Anterior cingulate cortex (tissue), 58 donors: ENCODE measurements at places on chromosomes 11 and 22.

DNA sequence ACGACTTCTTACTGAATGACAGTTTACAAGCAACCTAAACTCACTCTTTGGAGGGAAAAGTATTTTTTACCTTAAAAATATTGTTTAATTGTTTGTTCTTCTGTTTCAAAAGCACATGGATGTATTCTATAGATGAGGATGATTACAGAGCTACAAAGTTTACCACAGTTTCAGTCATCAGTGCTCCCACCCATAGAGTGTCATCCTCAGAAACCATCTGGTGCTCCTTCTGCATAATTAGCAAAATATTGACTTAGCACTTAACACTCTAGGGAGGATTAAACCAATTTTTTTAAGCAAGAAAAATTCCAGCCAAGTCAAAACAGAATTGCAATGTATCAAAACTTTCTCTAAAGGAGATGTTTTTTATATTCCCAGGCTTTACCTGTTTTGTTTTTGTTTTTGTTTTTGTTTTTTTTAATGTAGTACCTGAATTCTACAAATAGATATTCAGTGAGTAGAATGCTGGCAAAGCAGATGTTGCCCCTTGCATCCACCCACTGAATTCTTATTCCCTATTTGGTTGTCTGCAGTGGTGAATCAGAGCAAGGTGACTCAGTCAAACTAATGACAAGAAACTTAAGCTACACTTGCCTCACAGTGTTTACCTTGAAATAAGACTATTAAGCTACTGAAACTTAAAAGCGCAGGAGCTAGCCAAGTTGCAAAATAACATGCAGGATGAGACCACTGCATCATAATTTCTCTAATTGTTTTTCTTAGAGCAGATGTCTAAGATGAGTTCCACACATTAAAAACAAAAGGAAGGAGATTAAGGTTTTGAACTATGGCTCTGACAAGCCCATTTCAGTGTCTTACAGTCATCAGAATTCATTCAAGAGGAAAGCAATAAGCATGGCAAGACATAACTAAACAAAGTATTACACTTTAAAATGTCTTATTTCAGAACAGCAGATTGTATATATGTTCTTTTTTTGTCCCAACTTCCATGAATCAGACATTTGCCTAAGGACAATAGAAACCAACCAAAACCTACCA lies 155.1 kb upstream of the SOX6 start:
- DNase-seq: no peak

- no peak for DNase-seq
These were observed 1.0 kb downstream of the ARHGAP8 start for GRCh38 chr22:44753189-44754042.

DNA sequence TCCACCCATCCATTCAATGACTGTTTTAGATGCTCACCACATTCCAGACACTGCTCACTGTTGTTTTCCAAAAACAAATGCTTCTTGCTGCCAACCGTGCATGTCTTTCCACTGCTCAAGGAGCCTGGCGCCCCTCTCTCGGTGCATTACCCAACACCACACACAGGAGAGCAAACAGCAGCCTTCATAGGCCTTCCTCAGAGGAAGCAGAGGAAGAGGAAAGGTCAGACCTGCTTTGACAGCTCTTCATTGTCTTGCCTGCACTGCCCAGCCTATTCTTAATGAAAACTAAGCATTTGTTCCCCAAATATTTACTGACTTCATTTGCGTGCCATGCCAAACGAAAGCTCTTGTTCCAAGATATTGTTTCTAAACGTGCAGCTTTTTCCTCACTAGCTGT lies 1129.2 kb downstream of the TBC1D22A start:
- DNase-seq: no peak

DNA sequence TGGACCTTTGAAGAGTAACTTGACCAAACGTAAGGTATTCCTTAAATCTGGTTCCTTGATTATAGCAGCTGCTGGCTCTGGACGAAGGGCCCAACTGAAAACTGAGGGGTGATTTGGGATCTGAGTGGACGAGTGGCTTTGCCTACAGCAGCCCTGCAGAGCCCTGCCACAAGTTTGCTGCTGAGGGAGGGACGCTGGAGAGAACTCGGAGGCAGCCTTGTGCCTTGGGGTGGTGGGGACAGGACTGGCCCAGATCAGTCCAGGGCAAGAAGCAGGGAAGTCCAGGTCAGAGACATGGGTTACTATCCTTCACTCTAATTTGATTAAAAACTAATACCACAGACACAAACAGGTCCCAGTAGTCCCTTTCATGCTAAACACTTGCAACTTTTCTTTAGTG lies 89.6 kb upstream of the PITPNB start:
- no peak for DNase-seq

DNA sequence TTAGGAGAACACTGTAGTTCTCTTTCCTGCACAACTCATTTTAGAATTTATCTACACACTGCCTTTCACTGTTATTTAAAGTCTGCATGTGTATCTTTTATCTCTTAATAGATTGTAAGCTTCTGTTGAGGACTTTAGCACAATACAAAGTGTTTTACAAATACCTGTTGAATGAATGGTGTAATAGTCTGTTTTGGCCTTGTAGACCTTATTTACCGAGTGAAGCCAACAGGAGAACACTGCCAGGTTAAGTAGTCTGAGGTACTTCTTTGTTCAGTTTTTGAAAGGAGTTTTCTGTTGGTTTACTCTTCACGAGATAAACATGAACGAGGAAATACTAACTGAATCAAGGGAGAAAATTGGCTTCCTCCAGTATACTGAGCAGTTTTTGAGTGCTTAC lies 31.0 kb downstream of the SIK2 start:
- no peak for DNase-seq

DNA sequence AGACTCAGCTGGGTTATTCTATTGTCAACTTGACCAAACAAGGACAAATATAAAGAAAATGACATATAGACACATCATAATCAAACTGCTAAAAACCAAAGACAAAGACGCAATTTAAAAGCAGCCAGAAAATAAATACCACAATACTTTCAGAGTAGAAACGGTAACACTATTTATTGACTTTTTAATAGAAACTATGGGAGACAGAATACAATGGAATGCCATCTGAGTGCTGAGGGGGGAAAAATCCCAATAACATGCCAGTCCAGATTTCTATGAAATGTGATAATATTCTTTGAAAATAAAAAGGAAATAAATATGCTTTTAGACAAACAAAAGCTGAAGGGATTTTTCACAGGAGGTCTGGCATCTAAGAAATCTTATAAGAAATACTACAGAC lies 30.7 kb downstream of the C11orf65 start:
- DNase-seq: no peak

DNA sequence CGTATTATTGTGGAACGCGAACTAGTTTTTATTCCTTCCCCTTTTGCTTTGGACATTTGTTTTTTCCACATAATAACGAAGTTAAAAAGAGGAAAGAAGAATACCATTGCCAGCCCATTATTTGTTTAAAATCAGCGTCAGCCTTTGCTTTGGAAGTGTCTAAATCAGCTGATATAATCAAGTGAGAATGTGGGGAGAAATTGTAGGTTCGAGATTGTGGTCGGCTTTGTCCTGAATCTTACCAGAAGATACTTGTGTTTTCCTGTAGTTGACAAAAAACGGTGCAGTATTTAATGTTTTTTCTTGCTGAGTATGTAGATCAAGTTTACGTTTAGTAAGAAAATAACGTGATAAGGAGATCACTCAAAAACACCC lies 935 bp downstream of the ZNF143 start:
- no peak for DNase-seq

DNA sequence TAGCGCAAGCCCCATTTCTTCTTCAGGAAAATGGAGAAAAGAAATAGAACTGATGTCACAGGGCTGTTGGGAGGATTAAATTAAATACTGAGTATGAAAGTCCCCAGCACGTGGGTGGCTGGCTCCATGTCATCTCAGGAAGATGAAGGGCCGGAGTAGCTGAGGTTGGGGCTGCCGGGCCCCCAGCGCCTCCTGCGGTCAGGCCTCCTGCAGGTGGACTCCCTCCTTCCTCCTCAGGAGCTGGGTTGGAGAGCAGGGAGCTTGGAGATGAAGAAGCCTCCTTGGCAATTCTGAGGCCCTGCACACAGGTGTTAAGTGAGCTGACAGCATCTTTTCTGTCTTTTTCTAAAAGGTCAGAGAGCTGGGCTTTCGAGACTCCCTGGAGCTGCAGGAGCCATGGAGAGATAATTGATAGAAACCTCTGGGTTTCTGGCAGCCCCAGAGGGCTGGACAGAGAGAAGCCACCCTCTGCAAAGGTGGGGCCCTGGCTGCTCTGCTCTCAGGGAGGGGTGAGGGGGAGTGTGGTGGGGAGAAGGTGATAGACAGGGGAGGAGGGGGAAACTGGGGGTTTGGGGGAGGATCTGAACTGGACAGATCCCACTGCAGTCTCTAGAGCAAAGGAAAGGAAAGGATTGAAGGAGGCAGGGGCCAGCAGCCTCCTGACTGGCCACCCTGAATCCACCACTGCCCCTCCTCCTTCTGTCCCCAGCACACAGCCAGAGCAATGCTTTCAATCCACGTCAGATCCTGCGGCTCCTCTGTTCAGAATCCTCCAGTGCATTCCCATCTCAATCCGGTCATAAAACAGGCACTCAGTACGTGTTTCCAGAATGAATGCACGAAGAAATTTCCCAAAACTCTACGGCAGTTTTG lies 210.8 kb downstream of the CEP164 start:
- DNase-seq: no peak

- no peak for DNase-seq
These were observed 19.3 kb downstream of the GTPBP1 start for GRCh38 chr22:38724926-38725571.

DNA sequence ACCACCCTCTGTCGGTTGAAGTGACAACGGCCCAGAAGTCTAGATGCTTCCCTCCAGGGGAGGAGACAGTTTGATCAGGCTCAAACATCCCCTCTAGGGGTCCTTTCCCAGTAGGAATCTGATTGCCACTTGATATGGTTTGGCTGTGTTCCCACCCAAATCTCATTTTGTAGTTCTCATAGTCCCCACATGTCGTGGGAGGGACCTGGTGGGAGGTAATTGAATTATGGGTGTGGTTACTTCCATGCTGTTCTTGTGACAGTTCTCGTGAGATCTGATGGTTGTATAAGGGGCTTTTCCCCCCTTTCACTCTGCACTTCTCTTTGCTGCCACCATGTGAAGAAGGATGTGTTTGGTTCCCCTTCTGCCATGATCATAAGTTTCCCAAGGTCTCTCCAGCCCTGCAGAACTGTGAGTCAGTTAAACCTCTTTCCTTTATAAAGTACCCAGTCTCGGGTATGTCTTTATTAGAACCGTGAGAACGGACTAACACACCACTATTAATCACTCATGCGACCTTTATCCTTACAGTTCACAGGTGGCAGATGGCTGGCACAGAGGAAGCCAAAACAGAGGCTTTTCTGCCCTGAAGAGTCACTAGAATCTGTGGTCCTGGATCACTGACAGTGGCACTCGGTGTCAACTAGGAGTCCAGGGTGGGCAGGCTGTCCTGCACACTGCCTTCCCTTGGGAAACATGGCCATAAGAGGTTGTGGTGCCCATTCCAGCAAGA lies 21.6 kb downstream of the ASPHD2 start:
- no peak for DNase-seq
